Hypothalamus (tissue), 51 donors: ENCODE measurements at places on chromosomes 13 and 19.

- DNase-seq: no peak
Measured at GRCh38 chr19:37948362-37948761, 41.4 kb downstream of the SIPA1L3 start.

DNA sequence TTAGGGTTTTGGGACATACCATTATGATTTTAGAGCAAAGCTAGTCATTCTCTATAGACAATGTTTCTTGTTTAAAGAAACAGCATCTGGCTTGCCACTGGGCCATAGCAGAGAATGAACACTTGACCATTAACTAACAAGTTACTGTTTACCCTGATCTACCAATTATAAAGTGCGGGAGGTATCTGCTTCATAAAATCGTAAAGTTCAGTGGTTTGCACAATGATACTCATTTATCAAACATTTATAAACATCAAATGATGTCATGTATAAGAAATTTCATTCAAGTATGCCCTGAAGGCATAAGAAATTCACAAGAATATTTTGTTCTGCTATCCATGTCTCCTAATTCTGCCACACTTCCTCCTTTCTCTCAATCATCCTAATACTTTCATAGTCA lies 139.2 kb downstream of the PCDH20 start:
- DNase-seq: no peak

GRCh38 chr19:34173193-34173956 lies 1.1 kb downstream of the LSM14A start:
- no peak for DNase-seq

DNA sequence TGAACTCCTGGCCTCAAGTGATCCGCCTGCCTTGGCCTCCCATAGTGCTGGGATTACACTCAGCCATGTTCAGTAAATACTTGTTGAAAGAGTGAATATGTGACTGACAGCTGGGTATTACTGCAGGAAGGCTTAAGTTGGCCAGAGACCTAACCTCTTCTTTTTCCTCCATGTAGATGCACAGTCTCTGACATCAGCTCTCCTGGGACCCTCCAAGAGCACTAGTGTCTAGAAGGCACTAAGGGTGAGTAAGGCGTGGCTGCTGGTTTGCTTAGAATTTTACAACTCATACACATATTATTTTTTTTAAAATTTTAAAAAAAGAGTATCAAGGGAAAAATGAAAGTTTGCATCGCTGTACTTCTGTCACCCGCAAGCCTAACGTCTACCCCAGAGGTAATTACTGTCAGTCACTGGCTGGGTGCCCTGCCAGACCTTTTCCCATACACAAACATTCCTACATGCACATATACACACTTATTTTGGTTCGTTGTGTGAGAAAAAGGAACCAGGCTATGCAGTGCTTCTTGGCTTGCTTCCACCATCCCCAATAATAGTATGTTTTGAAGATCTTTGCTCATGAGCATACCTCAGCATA lies 122.0 kb downstream of the SIPA1L3 start:
- no peak for DNase-seq

- DNase-seq: no peak
Measured at GRCh38 chr19:8097198-8097597, 44.6 kb downstream of the CCL25 start.
